Immature natural killer cell (primary cell): ENCODE measurements at places on chromosomes 4 and X. TPM values are rescaled to one million over a fixed set of nuclear protein-coding genes. Genes with fewer than 3 reads are reported as not detected.

DNA sequence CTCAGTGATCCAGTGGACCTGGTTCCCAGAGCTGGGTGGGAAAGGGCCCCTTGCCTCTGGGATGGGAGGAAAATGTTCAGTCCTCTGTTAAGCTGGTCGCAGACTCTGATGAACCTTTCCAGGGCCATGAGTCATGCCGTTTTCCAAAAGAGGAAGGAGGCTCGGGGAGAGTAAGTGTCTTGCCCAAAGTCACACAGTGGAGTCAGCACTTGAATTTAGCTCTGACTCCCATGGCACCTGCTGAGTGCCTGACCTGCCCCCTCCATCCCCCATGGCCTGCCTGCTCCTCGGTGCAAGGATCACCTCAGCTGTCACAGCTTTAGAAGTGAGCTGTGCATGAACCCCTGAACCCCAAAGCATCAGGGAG is 14.0 kb upstream of the KIAA0232 start:
- DNase-seq, result no peak

GRCh38 chr4:99219479-99219878 is 433 bp upstream of the ADH6 start:
- no peak for DNase-seq

DNA sequence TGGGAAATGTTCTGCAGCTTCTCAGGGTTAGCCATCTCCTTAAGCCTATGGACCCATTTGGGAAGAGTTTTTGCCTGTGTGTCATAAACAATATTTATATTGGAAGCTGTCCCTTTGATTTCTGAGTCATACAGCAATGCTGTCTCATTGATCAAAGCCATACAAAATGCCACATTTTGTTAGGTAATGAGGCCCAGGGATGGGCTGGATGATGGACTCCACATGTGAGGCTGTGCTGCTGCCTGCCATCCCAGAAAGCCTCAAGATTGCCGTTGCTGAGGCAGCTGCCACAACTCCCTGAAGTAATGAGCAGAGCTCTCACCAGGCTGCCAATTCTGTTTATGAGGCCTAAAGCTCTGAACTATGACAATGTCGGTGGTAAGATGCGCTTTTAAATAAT is 12.2 kb upstream of the GJB1 start:
- DNase-seq, result no peak

DNA sequence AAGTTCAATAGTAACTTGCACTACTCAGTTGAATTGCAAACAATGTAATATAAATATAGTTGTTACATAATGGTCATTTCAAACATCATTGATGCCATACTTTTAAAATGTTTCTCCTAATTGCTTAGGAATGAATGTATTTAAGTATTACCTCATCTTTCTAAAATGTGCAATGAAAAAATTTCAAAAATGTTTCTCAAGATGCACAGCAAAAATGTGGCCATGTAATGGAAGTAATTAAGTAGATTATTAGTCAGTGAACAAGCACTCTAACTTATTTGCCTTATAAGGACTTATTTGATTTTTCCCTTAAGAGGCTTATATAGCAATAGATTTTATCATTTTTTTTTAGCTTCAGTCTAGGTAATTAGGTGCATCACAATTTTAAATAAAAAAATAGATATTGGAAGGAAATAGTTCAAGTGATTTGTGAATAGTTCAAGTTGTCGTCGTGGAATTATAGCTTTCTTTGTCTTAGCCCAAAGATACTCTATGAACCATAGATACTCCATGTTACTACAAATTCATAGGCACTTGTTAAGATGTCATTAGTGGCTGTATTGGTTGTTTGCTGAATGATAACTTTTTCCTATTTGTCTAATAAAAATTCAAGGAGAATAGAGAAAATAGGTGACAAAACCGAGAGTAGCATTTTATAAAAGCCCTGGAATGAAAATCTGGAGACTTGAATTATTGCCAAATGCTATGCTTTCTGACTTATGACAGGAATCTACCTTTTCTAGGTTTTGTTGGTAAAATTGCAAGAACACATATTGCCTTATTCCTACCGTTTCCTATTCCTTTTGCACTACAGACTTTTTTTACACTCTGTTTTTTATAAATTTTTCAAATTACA is 118.5 kb downstream of the TLL1 start:
- no peak for DNase-seq

- DNase-seq, result no peak
Measured at GRCh38 chr4:129246145-129246544, 150.2 kb downstream of the C4orf33 start.

DNA sequence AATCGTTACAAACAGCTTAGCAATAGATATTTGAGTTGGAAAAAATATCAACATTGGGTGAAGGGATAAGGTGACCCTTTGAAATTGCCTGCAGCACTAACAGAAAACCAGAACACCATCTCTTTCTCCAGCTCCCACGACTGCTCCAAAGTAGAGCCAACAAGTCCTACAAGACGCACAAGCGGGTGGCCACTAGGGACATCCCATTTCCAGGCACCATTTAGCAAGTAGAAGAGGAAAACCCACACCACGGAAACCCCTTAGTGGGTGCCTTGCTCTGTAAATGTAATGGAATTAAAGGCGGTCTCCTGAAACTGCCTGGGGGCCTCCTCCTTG is 1.9 kb downstream of the ARHGAP6 start:
- DNase-seq, result no peak

DNA sequence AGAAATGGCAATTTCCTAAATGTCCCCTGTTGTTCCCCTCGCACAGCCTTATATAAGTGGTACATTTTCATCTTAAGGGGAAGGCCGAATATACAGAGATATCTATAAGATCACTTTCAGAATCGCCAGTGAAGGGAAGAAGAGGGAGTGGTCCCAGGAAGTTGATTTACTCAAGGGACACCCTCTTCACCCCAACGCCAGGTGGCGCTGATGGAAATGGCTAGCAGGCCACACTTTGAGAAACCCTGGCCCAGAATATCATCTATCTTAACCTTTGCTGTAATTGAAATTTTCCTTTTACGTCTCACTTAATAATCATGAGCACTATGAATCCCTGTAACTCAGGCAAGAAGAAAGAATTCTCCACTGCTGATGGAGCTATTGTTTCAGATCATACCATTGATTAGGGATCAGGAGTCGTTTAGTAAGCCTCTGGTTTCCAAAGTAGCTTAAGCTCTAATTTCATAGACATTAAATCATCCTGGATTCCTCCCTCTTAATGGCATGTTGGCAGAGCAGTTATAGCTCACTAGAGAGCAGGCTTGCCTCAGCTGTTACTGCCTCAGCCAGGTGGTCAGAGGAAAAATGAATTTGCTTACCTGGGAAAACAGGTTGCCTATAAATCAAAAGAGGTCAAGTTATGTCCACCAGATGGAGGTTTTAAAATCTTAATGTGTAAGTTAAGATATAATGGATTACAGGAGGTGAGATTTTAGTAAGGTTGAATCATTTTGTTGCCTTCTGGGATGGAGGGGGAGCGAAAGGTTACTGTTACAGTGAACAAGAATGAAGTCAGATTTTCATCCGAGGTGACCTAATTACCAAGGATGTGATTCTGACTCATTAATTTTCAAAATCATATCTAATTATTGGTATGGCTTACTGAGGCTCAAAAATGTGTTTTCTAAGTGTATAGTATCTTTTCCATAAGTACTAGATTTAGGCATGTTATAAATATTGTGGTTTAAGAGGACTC is 941.2 kb upstream of the TENM3 start:
- DNase-seq, result no peak

GRCh38 chr4:126758493-126758892 is 874.3 kb upstream of the INTU start:
- no peak for DNase-seq

DNA sequence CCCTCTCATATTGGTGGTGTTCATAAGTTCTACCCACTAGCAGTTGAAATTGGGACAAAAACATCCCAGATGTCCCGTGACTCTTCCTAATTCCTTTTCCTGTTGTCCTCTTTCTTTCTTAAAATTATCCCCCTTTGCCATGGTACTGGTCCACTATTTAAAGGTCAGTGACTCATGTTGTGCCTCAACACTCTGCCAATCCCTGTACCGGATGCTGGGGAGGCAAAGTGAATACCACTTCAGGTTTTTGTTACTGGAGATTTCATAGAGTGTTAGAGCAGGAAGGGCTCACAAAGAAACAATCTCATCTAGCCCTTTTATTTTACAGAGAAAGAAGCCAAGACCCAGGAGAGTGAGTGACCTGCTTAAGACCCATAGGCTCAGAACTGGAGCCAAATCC is 24.6 kb downstream of the SEPTIN11 start:
- DNase-seq, result no peak

DNA sequence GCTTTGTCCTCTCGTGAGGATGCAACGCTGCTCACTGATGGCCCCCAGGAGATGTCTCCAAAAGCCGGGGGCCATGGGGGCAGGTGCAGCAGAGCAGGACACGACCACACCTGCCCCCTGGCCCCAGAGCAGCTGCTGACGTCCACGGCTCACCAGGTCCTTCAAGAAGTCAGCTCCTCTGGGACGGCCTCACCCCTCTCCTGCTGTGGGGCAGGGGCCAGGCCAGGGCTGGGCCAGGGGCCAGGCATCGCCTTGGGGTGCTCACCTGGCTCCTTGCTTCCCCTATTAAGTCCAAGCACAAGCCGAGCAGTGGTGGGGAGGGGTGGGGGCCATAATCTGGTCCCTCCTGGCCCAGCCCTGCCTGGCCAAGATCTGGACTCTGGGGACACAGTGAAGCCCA is 28.6 kb upstream of the MXD4 start:
- no peak for DNase-seq

DNA sequence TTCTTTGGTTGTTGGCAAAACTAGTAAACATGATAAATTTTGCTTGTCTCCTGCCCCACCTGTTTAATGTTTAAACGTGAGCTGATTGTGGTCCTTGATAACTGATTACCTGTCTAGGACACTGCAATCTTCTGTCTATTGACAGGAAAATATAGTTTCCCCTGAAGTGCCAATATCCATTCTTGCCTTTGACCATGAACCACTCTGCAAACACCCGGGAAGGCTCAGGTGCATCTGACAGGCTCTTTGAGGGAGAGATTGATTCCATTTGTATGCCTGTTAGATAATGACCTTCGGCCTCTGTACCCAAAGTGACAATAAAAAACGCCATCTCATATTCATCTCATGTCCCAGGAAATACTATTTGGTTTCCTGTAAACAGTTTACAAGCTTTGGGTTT is 453.0 kb downstream of the CENPC start:
- DNase-seq, result no peak

GRCh38 chr4:88738180-88738579 is 40.6 kb upstream of the NAP1L5 start:
- DNase-seq, result no peak

- DNase-seq, result no peak
Measured at GRCh38 chr4:137609718-137610430, 77.6 kb upstream of the PCDH18 start.

DNA sequence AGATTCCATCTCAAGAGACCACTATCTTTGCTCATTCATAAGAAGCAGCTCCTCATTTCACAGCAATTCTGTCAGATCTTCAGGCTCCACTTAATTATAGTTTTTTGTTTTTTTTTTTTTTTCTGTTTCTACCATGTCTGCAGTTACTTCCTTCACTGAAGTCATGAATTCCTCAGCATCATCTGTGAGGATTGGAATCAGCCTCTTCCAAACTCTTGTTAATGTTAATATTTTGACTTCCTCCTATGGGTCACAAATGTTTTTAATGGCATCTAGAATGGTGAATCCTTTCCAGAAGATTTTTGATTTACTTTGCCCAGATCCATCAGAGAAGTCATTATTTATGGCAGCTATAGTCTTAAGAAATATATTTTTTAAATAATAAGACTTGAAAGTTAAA is 53.1 kb downstream of the BMP2K start:
- no peak for DNase-seq

Gene TGIF2LX
- polyA plus RNA-seq, result not detected

Gene SMIM10L2A
- not detected for polyA plus RNA-seq

Gene FSTL5
- not detected for polyA plus RNA-seq

Gene SLC38A5
- polyA plus RNA-seq, result 24.3 TPM

Gene ABLIM2
- 0.27 TPM for polyA plus RNA-seq

Gene CENPU
- 7.2 TPM for polyA plus RNA-seq

Gene ATP10D
- 23.9 TPM for polyA plus RNA-seq

Gene SPOCK3
- not detected for polyA plus RNA-seq

Gene ETFDH
- polyA plus RNA-seq, result 7.8 TPM
